Astrocyte (in vitro differentiated cells and primary cell): ENCODE measurements at places on chromosomes 16 and 17. TPM values are rescaled to one million over a fixed set of nuclear protein-coding genes. Genes with fewer than 3 reads are reported as not detected.

GRCh38 chr16:578870-579405 is 9.2 kb downstream of the PIGQ start:
- H3K27ac ChIP-seq: no peak overlapping the region
- H3K36me3 ChIP-seq: peaks cover 5% of the 10 kb centered on the region
- H3K27me3 ChIP-seq: no peaks in the 10 kb centered on the region
- no peaks in the 10 kb centered on the region for H3K4me1 ChIP-seq
- H3K4me3 ChIP-seq: no peak overlapping the region

DNA sequence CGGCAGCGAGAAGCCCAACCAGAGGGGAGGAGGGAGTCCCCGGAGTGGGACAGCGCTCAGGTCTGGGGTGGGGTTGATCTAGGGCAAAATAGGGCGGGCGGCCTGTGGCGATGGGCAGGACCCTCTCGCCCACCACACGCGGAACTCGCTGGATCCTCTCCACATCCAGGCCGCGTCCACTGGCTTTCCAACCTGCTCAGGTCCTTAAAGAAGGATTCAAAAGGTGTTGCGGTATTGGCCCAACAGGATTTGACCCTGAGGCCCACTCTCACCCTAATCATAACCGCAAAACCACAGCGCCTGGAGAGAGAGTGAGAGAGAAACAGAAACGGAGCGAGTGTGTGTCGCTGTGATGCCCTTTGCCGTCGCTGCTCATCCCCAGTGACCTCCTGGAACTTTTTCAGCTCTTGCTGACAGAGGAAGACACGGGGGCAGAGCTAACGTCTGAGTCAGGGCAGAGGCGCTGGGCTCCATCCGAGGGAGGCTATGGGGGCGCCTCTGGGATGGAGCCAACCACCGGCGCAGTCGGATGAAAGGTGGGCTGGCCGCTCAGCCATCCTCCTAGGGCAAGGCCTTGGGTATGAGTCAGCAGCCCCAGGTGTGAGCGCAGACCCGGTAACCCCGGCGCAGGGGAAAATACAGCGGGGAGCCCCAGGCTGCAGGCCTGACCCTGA is 16.7 kb upstream of the OR1F1 start:
- no peaks in the 10 kb centered on the region for H3K4me1 ChIP-seq
- H3K4me3 ChIP-seq: no peak overlapping the region
- DNase-seq: no peak
- H3K27me3 ChIP-seq: peaks cover 50% of the 10 kb centered on the region

DNA sequence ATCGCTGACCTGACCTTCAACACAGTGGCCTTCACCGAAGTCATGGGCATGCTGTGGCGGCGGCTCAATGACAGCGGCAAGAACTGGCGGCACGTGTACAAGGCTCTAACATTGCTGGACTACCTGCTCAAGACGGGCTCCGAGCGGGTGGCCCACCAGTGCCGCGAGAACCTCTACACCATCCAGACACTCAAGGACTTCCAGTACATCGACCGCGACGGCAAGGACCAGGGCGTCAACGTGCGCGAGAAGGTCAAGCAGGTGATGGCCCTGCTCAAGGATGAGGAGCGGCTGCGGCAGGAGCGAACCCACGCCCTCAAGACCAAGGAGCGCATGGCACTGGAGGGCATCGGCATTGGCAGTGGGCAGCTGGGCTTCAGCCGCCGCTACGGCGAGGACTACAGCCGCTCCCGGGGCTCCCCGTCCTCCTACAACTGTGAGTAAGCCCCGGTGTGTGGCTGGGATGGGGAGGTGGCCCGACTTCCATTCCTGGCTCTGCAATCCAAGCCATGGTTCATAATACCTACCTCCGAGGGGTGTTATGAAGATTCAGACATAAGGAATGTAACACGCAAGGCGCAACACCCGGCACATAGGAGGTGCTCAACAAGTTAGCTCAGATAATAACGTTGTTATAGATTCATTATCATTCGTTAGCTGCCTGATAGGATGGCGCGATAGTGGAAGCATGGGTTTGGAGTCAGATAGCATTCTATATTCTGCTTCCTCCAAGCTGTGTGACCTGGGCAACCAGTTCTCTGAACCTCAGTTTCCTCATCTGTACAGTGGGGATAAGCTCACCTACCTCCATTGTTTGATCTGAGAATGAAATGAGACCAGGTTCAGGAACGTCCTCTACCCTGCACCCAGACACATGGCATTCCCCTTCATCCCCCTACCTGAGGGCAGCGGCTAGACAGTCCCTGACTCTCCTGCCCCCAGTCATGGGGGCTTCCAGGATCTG is 4.4 kb downstream of the EPN3 start:
- H3K36me3 ChIP-seq: no peaks in the 10 kb centered on the region
- H3K27ac ChIP-seq: no peak overlapping the region
- no peak for DNase-seq

The PITPNM3 gene
- total RNA-seq: 1.0 and 1.3 TPM in 2 replicates

- H3K4me1 ChIP-seq: peaks cover 9% of the 10 kb centered on the region
- no peak for DNase-seq
- H3K27ac ChIP-seq: peak overlapping the region; percentile 55
- peak overlapping the region; percentile 78 for H3K4me3 ChIP-seq
- no peaks in the 10 kb centered on the region for H3K27me3 ChIP-seq
Measured at GRCh38 chr16:30558789-30559377, 709 bp upstream of the ZNF764 start.

The CACNA1G gene
- 0.27 and 0.36 TPM in 2 replicates for total RNA-seq

DNA sequence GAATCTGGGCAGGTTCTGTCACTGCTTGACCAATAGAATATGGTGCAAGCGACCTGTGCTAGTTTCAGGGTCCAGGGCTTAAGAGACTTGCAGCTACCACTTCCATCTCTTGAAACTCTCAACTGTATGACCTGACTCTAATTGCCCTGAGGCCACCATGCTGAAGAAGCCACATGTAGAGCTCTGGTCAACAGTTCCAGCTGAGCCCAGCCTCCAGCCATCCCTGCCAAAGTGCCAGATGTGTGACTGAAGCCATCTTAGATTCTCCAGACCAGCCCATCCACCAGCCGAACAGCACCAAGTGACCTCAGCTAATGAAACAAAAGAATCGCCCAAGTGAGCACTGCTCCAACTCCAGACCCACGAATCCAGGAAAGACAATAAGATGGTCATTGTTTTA is 3.4 kb upstream of the MT2A start:
- H3K4me1 ChIP-seq: peaks cover 27% of the 10 kb centered on the region
- H3K36me3 ChIP-seq: no peaks in the 10 kb centered on the region
- no peak overlapping the region for H3K4me3 ChIP-seq
- no peak overlapping the region for H3K27ac ChIP-seq
- no peaks in the 10 kb centered on the region for H3K27me3 ChIP-seq

DNA sequence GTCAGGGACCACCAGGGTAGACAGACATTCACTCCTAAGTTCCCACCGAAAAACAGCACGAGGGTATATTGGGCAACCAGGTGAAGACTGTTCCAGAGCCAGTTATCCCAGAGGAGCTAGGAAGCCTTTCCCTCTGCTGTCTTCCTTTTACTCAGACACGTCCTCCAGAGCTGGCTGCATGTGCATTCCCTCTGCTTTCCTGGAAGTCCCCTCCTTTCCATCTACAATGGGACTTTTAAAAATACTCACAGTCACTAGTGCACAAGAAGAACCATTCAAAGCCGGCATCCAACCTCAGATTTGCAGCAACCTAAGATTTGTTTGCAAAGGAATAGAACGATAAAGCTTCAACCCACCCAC is 32.5 kb upstream of the CRISPLD2 start:
- no peak overlapping the region for H3K27ac ChIP-seq
- H3K4me3 ChIP-seq: no peak overlapping the region
- no peaks in the 10 kb centered on the region for H3K36me3 ChIP-seq
- peaks cover 11% of the 10 kb centered on the region for H3K4me1 ChIP-seq

The SETD6 gene
- 6.7 and 7.4 TPM in 2 replicates for total RNA-seq

DNA sequence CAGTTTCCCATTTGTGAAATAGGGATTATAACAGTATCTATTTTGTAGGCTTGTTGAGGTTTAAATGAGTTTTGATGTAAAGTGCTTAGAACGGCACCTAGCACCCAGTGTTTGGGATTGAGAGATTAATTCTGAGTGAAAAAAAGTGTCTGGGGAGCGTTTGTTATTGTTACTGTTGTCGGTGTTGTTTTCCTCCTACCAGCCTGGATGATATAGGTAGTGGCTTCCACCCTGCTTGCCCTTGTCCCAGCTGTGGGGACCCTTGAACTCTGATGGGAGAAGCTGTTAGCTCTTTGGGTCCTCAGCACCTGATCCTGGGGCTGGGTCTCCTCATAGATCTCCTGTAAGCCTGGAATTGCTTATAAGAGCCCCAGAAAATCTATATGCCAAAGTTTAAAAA is 4.9 kb downstream of the FMNL1 start:
- no peak overlapping the region for H3K4me3 ChIP-seq
- H3K27ac ChIP-seq: no peak overlapping the region
- DNase-seq: no peak
- peaks cover 11% of the 10 kb centered on the region for H3K27me3 ChIP-seq
- peaks cover 17% of the 10 kb centered on the region for H3K4me1 ChIP-seq
- no peaks in the 10 kb centered on the region for H3K36me3 ChIP-seq

DNA sequence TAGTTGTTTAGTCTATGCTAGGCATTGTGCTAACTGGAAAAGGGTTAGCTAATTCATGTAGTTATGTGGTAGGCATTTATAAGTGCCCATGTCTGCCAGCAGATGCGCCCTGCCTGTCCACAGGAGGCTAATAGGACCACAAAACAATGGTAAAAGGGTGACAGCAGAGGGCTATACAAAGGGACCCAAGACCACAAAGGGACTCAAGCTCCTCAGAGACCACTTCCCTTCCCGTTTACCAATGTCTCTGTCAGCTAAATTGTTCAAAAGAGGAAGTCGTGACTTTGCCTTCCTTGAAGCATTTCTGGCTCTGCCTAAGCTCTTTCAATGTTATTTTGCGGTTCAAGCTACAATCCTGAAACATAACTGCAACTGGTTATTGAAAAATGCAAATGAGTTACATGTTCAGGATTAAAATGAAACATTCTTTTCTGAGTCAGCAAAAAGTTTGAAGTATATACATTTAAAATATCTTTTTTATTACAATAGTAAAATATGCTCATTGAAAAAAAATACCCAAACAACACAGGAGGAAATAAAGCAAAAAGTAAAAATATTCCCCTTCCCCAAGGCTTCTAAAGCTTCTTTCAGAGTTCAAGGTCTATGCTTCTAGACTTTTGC is 149.2 kb downstream of the MAF start:
- H3K4me1 ChIP-seq: no peaks in the 10 kb centered on the region
- no peaks in the 10 kb centered on the region for H3K27me3 ChIP-seq
- no peaks in the 10 kb centered on the region for H3K36me3 ChIP-seq
- no peak for DNase-seq

GRCh38 chr16:30893744-30894539 is at the start of gene BCL7C:
BCL7C (minus strand) TSS chr16:30894077; CDS start chr16:30893944, 133 bp downstream.
- H3K4me3 ChIP-seq: peak within 1 kb of the TSS; percentile 98
- H3K27ac ChIP-seq: peak within 1 kb of the TSS; percentile 62
- peak; percentile 64 for DNase-seq
- peaks cover 33% of the 10 kb centered on the region for H3K4me1 ChIP-seq

- no peaks in the 10 kb centered on the region for H3K4me1 ChIP-seq
- H3K27me3 ChIP-seq: no peaks in the 10 kb centered on the region
- H3K4me3 ChIP-seq: no peak overlapping the region
- H3K27ac ChIP-seq: no peak overlapping the region
- DNase-seq: no peak
- H3K36me3 ChIP-seq: no peaks in the 10 kb centered on the region
Measured at GRCh38 chr17:79667746-79668145, 56.9 kb upstream of the RBFOX3 start.

DNA sequence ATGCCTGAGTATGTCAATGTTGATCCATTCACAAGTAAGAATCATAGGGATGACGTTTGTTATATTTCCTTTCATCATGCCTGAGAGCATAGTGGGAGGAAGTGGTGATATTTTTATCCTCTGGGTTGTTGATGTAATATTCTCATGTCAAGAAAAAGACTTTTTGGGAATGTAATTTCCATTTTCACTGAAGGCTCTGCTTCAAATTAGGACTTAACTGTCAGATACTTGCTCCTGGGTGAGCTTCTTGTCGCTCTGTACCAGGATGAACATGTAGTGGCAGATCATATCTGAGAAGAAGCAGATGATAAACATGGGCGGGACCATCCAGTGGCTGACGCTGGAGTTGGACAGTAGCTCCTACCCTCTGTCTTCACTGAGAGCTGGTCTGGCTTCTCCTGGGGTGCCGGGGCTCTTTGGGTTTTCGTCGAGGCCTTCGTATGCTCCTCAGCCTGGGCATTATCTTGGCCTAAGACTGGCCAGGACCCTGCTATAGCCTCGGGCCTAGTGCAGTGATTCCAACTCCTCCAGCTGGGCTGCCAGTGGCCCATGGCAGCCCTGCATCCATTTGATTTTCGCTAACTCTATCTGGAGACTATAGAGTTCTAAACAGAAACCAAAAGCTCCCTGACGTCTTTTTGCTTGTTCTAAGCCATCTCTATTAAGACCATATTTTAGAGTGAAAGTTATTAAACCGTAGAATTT is 19.7 kb downstream of the CYB5B start:
- no peak overlapping the region for H3K4me3 ChIP-seq
- H3K27me3 ChIP-seq: no peaks in the 10 kb centered on the region
- peak overlapping the region; percentile 31 for H3K27ac ChIP-seq
- peak; percentile 20 for DNase-seq
- peaks cover 2% of the 10 kb centered on the region for H3K36me3 ChIP-seq

The MYH2 gene
- 0.02 TPM in 1 of 2 replicates, not detected in the other for total RNA-seq

DNA sequence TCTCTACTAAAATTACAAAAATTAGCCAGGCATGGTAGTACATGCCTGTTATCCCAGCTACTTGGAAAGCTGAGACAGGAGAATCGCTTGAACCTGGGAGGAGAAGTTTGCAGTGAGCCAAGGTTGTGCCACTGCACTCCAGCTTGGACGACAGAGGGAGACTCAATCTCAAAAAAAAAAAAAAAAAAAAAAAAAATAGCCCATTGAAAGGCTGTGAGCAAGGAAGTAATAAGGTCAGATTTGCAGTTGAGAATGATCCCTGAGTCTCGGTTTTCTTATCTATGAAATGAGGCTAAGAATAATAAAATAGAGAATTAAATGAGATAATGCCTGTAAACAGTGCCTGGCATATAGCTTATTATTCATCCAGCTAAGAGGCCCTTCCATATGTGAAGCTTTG is 1.3 kb upstream of the PDK2 start:
- peaks cover 16% of the 10 kb centered on the region for H3K36me3 ChIP-seq
- no peaks in the 10 kb centered on the region for H3K27me3 ChIP-seq
- H3K4me3 ChIP-seq: no peak overlapping the region
- no peak overlapping the region for H3K27ac ChIP-seq
- peaks cover 15% of the 10 kb centered on the region for H3K4me1 ChIP-seq

DNA sequence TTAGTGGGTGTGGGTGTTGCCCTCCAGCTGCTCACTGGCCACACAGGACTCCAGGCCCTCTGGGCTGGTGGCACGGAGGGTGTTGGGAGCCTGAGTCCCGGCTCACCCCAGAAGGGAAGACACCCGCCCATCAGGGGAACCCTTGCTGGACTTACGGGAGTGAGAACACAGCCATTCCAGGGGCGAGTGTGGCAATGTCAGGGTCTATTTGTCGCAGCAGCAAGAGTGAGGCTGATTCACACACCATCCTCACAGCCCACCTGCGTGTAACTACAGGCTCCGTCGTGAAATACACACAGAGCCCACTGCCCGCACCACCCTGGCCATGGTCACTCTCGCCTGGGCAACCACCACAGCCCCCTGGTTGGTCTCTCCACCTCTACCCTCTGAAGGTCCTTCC is 17.8 kb upstream of the AATK start:
- no peak overlapping the region for H3K27ac ChIP-seq
- no peak overlapping the region for H3K4me3 ChIP-seq
- H3K27me3 ChIP-seq: peaks cover 3% of the 10 kb centered on the region
- DNase-seq: no peak

- DNase-seq: no peak
- peaks cover 26% of the 10 kb centered on the region for H3K4me1 ChIP-seq
- no peak overlapping the region for H3K4me3 ChIP-seq
- H3K27me3 ChIP-seq: no peaks in the 10 kb centered on the region
- H3K27ac ChIP-seq: no peak overlapping the region
Measured at GRCh38 chr17:47834756-47835155, 3.3 kb downstream of the LRRC46 start.
